Activated CD4-positive, CD25-positive, alpha-beta regulatory T cell (primary cell): ENCODE measurements at places on chromosomes 1 and 21.

DNA sequence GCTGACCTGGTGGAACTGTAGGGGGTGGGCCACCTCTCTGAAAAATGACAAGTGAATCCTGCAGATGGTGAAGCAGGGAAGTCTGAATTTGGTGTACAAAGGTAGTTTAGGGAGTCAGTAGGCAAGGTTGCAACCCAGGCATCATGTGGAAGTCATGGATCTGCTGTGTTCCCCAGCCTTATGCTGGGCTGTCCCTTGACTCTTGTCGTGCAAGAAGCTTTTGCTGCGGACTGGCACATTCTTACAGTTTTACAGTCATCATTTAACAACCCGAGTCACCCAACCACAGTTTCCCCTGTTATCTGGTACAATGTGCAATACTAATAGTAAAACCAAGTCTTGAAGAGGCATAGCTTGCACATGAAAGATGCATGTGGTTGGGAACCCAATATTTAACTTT, 13.2 kb downstream of the RHOU start:
- DNase-seq: no peak

DNA sequence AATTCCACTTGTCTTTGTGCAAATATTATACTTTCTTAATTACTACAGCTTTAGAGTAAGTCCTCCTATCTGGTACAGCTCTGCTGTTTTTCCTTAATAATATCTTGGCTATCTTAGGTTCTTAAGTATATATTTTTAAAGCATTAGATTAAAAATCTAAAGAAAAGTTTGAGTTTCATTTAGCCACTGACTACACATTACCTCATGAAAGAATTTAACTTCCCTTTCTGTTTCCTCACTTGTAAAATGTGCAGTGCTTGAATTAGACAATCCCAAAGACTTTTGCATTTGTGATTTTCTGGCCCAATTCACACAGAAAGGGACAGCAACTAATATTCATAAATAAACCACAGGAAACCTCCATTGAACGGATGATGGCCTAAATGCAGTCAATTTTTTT, 126.4 kb upstream of the SAMSN1 start:
- no peak for DNase-seq

DNA sequence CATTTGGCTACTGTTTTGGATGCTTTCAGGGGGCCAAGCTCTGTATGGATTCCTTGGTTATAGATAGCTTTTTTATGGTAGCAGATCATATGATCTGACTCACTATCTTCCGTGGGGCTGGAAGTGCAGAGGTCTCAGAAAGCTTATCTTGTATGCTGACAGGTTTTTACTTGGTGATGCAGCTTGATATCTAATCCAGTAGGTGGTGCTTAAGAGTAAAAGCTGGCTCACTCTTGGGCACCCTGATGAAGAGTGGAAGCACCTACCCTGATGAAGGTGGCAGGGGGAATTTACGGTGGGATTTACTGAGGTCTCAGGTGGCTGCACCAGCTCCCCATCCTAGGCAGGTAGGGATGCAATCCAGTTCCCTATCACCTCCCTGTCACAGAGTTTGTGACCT, 151.2 kb downstream of the PTBP2 start:
- no peak for DNase-seq

- DNase-seq: no peak
Observed at GRCh38 chr1:234094172-234094571, 189.7 kb downstream of the SLC35F3 start.

GRCh38 chr21:28541371-28542112, 451.1 kb downstream of the LTN1 start:
- DNase-seq: no peak

DNA sequence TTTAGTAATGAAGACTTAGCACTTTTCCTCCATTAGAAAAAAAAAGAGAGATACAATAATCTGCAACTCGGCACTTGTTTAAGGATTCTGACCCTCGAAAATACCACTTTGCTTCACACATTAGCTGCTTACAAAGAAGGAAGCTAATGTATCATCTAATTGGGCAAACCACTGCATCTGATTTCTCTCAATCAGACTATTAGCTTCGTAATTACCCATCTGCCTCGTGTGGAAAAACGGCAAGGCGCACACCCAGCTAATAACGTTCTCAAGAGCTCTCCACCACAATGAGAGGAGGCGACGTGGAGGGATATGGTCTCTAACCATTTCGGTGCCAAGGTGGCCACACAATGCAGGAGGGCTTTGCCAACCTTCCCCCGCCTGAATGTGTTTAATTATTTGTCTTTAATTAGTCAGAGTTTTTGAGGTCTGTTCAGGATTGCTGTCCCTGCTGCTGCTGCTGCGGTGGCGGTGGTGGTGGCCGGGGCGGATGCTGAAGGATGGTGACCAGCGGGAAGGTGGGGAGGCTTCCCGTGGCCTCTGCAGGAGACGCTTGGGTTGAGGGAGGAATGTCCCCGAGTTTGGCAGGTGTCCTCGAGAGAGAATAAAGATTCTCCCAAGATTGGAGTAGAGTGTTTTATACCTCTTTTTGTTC, 374.5 kb downstream of the RPS6KC1 start:
- DNase-seq: no peak

- no peak for DNase-seq
Observed at GRCh38 chr1:3399732-3400131, 54.7 kb upstream of the ARHGEF16 start.

DNA sequence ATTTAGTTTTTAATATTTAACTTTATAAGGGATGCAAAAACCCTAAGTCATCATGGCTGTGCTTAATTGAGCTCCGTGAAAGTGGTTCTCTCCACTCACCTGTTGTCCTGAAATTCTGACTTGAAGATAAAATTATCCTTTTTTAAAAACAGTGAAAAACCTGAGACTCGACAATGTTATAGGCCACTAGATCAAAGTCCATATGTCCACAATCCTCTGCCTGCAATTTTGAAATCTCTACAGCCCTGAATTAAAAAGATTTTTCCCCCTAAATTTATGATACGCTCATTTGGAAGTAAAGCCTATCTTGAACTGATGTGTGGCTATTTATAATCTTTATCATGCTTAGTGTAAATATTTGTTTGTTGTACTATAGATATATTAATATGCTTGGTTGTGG, 18.7 kb downstream of the OSBPL9 start:
- no peak for DNase-seq

DNA sequence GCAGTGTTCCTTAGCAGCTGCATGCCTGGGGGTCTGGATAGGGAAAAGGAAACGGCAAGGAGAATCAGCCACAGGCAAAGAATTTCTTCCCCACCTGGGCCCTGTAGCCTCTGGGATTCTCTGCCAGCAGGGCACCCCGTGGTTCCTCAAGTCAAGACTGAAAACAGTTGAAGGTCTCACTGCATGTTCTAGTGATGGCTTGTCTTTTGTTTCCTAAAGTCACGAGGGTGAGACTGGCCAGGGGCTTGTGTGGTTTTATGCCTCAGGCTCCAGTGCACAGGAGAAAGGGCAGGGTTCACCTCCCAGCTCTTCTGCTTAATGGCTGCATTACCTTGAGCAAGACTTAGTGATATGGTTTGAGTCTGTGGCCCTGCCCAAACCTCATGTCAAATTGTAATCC, 53.2 kb upstream of the B3GALT5 start:
- no peak for DNase-seq

DNA sequence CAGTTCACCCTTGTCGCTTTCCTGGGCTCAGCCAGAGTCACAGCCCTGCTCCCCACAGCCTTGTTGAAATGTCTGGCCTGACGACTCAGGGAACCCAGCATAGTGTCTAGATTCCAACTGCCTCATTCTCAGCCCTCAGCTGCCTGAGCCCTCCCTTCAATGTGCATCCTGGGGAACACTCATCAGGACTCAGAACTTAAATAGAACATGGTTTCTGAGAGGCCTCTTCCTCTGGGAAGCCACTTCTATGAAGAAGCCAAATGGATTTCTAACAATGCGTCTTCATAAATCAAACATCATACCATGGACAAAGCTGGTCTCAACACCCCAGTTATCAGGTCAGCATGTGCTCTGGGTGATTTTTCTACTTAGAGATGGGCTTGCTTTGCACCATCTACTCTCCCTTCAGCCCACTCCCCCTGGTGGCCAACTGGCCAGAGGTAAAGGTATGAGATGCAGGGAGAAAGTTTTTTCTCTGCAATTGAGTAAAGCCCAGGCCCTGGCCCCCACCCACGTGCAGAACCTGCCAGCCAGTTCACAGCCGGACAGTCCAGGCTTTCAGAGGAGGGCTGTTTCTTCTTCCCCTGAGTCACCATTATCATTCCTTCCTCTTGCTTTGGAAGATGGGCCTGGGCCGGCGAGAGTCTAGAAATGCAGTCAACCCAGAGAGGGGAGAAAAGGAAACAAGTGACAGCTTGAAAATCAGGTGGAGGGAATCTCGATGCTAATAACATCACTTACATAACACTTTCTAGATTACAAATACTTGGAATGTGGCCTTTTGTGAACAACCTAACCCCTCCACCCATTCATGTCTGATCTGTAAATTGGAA, 32.1 kb downstream of the CD244 start:
- peak; percentile 71 for DNase-seq

- DNase-seq: no peak
Observed at GRCh38 chr1:29346576-29346975, 110.3 kb downstream of the PTPRU start.
